ENCODE measurements at places on chromosomes 3 and 15.
A peak's percentile ranks its signal among the peaks of the same experiment; 100 is the strongest.

DNA sequence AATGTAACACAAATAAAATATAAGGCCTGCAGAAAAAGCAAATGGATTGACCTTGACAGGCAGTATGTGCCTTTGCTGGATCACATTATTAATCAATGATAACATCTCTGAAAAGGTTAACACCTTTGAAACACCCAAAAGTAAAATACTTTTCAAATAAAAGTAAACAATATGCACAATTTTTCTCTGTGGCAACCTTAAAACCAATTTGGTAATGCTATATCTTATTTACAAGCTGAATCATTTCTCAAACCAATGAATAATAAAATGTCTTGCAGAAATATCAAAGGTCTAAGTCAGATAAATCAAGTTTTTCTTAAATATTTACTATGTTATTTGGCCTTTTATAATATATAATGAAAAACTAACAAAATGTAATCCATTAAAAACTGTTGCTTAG is 1018.7 kb downstream of the ROBO1 start:
- no peak for DNase-seq

- peak; percentile 42 for DNase-seq
Observed at GRCh38 chr3:50390508-50391224, 31.3 kb upstream of the TMEM115 start.

GRCh38 chr3:152026033-152026556 is 152.7 kb downstream of the SUCNR1 start:
- DNase-seq, result no peak

DNA sequence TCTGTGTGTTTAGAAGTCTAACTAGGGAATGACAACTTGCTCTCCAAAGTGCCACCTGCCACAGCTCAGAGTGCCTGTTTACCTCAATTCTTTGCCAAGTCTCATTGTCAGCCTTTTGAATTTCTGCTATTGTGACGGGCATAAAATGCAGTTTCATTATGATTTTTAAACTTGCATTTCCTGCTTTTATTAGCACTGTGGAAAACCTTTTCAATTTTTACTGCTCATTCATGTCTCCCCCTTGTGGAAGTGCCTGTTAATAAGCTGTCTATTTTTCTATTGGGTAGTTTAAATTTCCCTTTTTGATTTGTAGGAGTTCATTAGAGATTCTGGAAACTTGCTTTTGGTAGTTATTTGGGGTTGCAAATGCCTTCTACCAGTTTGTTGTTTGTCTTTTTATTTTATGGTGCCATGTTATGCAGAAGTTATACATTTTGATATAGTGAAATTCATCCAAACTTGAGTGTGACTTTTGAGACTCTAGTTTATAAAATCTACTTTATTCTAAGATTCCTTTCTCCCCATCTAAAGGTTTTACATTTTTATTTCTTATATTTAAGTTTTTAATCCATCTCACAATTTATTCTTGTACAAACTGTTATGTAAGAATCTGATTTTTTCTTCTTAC is 53.9 kb upstream of the FRMD4B start:
- no peak for DNase-seq

DNA sequence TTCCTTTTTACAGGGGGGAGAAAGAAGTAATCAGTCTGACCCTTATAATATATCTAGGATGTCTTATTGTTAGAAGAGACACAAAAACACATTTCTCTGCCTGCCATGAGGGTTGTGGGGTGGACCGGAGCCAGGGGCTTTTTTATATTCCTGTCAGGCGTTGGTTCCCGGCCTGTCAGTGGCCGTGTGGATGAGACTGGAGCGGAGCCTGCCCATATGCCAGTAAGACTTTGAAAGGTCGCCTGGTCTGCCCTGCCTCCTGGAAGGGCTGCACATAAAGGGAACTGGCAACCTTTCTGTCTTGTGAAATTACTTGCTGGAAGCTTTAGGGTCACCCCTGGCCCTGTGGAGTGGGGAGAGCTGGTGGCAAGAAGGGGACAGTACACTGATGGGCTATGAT is 34.7 kb downstream of the MAP3K13 start:
- no peak for DNase-seq

All from NCI-H1092 (cell line).